ENCODE measurements at places on chromosomes 16 and 17. TPM values are rescaled to one million over a fixed set of nuclear protein-coding genes. Genes with fewer than 3 reads are reported as not detected.

The AGRP gene
- 0.91 TPM for total RNA-seq

The KRTAP16-1 gene
- not detected for total RNA-seq

The PYDC1 gene
- not detected for total RNA-seq

The NPW gene
- not detected for total RNA-seq

The CRYM gene
- total RNA-seq: not detected

DNA sequence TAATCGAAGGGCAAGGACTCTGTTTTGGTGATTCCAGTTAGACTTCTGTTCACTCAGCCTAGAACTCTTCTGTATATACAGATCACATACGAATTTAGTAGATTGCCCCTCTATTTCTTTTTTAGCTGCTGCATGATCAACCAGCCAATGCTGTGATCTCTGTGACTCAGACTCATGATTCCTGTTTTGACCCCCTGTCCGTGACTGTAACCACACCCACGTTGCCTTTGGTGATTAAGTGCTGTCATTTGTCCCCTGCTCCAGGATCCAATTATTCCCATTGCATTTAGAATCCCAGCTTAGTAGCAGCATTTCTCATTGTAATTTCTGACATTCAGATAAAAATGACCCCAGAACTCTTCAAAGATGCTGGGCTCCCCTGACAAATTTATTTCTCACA is 545.7 kb downstream of the NPIPA7 start:
- no peak overlapping the region for H3K4me3 ChIP-seq
- no peaks in the 10 kb centered on the region for H3K4me1 ChIP-seq
- no peaks in the 10 kb centered on the region for H3K27me3 ChIP-seq
- DNase-seq: no peak
- no peaks in the 10 kb centered on the region for H3K36me3 ChIP-seq

DNA sequence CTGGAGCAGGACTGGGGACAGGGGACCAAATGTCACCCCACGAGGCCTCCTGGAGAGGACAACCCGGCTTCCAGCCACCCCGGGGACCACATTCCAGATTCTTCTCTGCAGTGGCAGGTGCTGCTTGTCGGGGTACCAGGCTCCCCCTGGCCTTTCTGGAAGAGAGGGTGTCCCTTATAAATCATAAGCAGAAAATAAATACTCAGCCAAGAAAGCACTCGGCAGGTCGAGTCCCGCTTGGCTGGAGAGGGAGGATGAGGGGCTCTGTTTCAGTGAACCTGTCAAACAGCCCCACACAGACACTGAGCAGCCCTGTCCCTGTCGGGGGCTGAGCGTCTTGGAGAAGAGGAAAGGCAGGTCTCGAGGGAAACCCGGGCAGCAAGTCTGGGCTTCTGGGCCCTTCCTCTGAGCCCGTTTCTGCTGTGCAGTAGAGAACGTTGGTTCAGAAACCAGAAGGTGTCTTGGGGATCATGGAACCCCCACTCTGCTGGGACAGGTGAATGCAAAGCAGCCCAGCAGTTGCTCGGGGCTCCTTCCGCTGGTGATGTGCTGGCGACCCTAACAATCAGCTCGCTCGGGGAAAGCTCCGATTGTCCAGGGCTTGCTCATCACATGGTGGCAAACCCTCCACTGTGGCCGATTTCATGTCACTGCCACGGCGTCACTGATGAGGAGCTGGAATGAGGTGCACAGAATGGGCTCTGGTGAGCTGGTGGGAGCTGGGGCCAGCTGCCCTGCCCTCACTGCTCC is 36.6 kb downstream of the COX4I1 start:
- DNase-seq: peak; percentile 61
- no peak overlapping the region for H3K27ac ChIP-seq
- H3K36me3 ChIP-seq: no peaks in the 10 kb centered on the region
- no peak overlapping the region for H3K4me3 ChIP-seq
- H3K27me3 ChIP-seq: no peaks in the 10 kb centered on the region

DNA sequence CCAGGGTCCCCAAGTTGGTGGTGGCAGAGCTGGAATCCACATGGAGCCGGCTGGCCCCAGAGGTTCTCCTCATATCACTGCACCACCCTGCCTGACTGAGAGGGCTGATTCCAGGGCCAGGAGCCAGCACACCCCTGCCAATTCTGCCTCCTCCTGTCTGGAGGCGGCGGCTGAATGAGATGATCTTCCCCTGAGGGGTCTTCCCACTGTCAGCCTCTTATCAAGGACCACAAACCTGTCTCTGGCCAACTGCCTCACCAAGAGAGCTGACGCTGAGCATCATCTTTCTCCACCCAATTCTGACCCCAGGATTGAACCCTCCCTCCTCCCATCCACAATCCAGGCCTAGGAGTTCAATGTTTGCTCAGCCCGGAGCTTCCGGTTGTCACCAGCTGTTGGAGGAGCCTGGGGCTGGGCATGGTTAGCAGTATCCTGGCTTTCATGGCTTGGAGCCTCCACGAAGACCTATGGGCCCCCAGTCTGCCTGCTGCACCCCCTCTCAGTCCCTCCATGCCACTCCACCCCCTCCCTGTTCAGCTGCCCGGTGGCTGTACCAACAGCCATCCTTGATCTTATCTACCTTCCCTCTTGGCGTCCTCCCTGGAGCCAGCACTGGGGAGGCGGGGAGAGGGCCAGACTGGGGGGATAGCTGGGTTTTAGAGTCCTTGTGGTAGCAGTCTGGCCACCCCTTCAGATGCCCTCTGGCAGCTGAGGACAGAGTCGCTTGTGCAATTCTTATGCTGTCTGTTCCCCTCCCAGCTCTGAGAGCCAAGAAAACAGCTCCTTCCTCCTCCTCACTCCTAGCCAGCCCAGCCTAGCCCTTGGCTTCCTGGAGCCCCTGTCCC is 25.6 kb downstream of the ABCC3 start:
- no peak overlapping the region for H3K4me3 ChIP-seq
- no peaks in the 10 kb centered on the region for H3K36me3 ChIP-seq
- DNase-seq: no peak
- no peaks in the 10 kb centered on the region for H3K27me3 ChIP-seq
- H3K4me1 ChIP-seq: peaks cover 26% of the 10 kb centered on the region

- no peak for DNase-seq
- H3K4me3 ChIP-seq: no peak overlapping the region
- peaks cover 4% of the 10 kb centered on the region for H3K4me1 ChIP-seq
- H3K36me3 ChIP-seq: no peaks in the 10 kb centered on the region
- no peaks in the 10 kb centered on the region for H3K27me3 ChIP-seq
Measured at GRCh38 chr17:34635876-34636275, 56.5 kb downstream of the TMEM132E start.

DNA sequence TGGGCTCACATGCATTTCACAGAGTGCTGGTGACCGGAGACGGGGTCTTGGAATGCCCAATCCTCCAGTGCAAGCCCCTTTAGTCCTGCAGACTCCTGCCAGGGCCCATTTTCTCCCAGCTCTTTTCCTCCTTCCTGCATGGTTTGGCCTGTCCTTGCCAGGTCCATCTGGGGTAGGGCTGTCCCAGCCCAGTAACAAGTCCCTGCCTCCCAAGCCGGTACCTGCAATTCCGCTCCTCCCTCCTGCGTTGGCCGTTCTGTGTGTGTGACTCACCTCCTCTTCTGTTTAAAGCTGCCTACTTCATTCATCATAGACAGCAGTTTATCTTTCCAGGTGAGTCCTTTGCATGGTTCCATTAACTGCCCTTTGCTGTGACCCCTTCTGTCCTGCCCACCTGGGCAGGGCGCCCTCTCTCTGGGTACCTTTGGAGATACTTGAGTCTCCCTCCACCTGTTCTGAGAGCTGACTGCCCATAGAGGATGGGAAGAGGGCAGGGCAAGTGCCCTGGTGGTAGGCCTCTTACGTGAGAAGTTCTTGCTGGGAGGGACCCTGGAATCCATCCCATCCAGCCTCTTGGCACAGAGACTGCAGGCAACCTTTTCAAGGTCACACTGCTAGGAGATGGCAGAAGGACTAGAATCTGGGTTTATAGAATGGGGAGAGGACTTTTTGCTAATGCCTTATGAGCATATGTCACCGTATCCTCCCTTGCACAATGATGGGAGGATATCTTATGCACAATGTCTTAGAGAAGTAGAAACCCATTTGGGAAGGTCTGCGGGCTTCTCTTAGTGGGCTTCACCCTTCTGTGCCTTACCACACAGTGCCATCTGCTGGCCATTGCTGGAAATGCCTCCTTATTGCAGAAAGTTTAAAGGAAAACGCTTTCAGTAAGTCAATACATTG is 29.7 kb upstream of the LGALS9 start:
- peak; percentile 88 for DNase-seq
- H3K27me3 ChIP-seq: no peaks in the 10 kb centered on the region
- peaks cover 29% of the 10 kb centered on the region for H3K36me3 ChIP-seq

GRCh38 chr17:59427996-59428395 is 96.5 kb downstream of the YPEL2 start:
- H3K4me1 ChIP-seq: peaks cover 10% of the 10 kb centered on the region
- peak overlapping the region; percentile 71 for H3K27ac ChIP-seq
- no peaks in the 10 kb centered on the region for H3K27me3 ChIP-seq

DNA sequence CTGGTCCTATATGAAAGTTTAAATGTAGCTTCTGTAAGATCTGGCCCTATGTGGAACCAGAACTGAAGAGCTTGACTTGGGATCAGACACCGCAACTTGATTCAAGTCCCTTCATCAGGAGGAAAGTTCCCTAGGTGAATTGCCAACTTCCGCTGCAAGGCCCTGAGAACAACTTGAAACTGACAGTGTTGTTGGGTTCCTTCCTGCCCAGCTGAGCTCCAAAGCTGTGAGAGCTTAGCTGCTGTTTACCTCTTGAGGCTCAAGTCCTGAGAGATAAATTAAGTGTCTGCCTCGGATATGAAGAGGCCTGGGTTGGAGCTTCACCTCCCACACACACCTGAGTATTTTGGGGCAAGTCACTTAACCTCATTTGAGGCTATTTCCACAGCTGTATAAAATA is 44.7 kb downstream of the REXO5 start:
- H3K4me1 ChIP-seq: no peaks in the 10 kb centered on the region
- H3K27ac ChIP-seq: no peak overlapping the region
- no peak for DNase-seq

- peak overlapping the region; percentile 92 for H3K4me3 ChIP-seq
- no peak overlapping the region for H3K27ac ChIP-seq
- peaks cover 7% of the 10 kb centered on the region for H3K4me1 ChIP-seq
- H3K36me3 ChIP-seq: peaks cover 48% of the 10 kb centered on the region
- no peak for DNase-seq
Measured at GRCh38 chr17:81978524-81979298, 1.3 kb downstream of the ASPSCR1 start.

- no peak overlapping the region for H3K4me3 ChIP-seq
- H3K36me3 ChIP-seq: no peaks in the 10 kb centered on the region
- H3K4me1 ChIP-seq: no peaks in the 10 kb centered on the region
- no peak for DNase-seq
Measured at GRCh38 chr16:82728901-82729300, 102.1 kb downstream of the CDH13 start.

- peak overlapping the region; percentile 84 for H3K27ac ChIP-seq
- no peaks in the 10 kb centered on the region for H3K36me3 ChIP-seq
- no peaks in the 10 kb centered on the region for H3K27me3 ChIP-seq
Measured at GRCh38 chr16:67673712-67674580, 7.3 kb downstream of the C16orf86 start.

- H3K36me3 ChIP-seq: no peaks in the 10 kb centered on the region
- peaks cover 10% of the 10 kb centered on the region for H3K4me1 ChIP-seq
- DNase-seq: no peak
- H3K4me3 ChIP-seq: no peak overlapping the region
Measured at GRCh38 chr17:10088444-10088843, 110.0 kb downstream of the GAS7 start.

DNA sequence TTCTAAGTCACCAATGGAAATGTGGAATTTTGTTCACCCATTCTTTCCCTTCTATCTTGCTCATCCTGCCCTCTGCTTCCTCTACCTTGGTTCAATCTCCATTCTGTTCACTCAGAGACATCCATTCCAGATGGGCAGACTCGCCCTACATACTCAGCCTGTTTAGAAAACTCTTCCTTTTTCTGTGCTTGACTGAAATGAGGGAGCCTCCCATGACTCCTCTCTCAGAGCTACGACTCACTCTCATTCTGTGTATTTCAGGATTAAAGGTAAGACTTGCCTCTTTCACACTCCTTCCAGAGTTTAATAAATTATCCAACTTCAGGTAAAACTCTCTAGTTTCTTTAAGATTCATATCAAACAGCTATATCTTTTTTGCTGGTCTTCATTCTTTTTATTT is 182.8 kb downstream of the HS3ST3A1 start:
- no peaks in the 10 kb centered on the region for H3K36me3 ChIP-seq
- H3K27ac ChIP-seq: no peak overlapping the region
- no peak for DNase-seq
- no peaks in the 10 kb centered on the region for H3K27me3 ChIP-seq
- peaks cover 8% of the 10 kb centered on the region for H3K4me1 ChIP-seq

Measured in spleen (tissue), 13 donors.